Activated naive CD8-positive, alpha-beta T cell treated with anti-CD3 and anti-CD28 coated beads, Interleukin-2, amount 50 U/mL, for 24 hours (primary cell): ENCODE measurements at places on chromosomes 5 and 9.

DNA sequence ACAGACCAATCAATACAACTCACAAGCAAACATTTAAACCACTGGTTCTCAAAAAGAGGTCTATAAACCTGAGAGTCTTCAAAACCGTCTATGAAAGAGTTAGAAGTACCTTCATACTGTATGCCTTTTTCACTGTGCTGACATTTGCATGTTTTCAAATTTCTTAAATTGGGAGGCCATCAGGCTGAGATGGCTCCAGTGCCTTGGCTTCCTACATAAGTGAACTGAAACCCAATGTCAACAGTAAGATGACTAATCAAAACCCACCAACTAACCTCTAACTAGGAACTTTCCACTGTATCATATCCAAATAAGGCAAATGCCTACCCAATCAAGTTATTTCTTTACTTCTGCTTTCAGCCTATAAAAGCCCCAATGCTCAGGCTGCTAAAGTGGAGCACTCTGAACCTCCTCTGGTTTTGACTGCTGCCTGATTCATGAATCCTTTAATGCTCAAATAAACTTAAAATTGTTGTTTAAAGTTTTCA lies 35.1 kb downstream of the FAM13B start:
- H3K36me3 ChIP-seq = peaks cover 47% of the 10 kb centered on the region
- no peaks in the 10 kb centered on the region for H3K27me3 ChIP-seq
- H3K27ac ChIP-seq = peak overlapping the region; percentile 90
- H3K4me1 ChIP-seq = peaks cover 46% of the 10 kb centered on the region
- peak; percentile 7 for DNase-seq

DNA sequence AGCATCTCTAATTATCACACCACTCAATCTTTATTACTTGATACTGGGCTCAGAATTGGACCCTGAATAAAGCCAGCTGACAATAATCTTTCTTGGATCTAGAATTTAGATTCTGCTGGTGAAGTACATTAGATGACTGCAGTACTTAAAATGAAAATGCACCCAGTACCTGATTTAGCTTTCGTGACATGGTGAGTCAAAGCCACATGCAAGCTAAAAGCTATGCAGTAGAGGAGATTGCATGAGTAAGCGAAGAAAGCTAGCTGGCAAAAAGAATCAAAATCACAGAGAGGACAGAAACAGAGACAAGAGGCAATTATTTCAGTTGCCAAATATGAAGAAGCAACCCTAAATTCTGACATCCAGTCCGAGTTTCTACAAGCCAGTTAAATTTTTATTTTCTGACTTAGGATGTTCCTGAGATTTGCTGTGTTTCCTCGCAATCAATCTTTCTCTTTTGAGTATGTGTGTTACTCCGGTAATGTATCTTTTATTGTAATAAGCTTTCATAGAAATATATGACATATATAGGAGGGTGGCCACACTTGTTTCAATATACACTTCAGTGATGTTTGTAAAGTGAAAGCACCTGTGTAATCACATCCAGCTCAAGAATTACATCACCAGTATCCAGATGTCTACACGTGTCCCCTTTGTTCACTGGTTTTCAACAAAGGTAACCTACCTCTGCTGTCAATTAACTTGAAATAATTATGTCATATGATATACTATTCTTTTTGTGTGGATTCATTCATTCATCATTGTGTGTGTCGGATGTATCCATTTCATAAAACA lies 101.7 kb downstream of the CDH18 start:
- no peaks in the 10 kb centered on the region for H3K27me3 ChIP-seq
- H3K27ac ChIP-seq = no peak overlapping the region
- no peaks in the 10 kb centered on the region for H3K4me1 ChIP-seq
- H3K4me3 ChIP-seq = no peak overlapping the region
- H3K36me3 ChIP-seq = no peaks in the 10 kb centered on the region
- no peak for DNase-seq

GRCh38 chr5:8288897-8289516 lies 420.1 kb downstream of the MTRR start:
- H3K27ac ChIP-seq = no peak overlapping the region
- no peaks in the 10 kb centered on the region for H3K4me1 ChIP-seq
- H3K36me3 ChIP-seq = no peaks in the 10 kb centered on the region
- no peaks in the 10 kb centered on the region for H3K27me3 ChIP-seq
- no peak for DNase-seq

GRCh38 chr9:36985769-36986467 lies 48.1 kb downstream of the PAX5 start:
- H3K4me3 ChIP-seq = peak overlapping the region; percentile 54
- no peak for DNase-seq
- peaks cover 30% of the 10 kb centered on the region for H3K4me1 ChIP-seq
- no peak overlapping the region for H3K27ac ChIP-seq

GRCh38 chr9:27336829-27337228 lies 39.9 kb upstream of the EQTN start:
- H3K4me3 ChIP-seq = no peak overlapping the region
- DNase-seq = no peak
- H3K27ac ChIP-seq = no peak overlapping the region
- H3K4me1 ChIP-seq = no peaks in the 10 kb centered on the region

- no peak overlapping the region for H3K27ac ChIP-seq
- no peaks in the 10 kb centered on the region for H3K36me3 ChIP-seq
- H3K4me3 ChIP-seq = no peak overlapping the region
Measured at GRCh38 chr5:103587185-103587748, 24.7 kb upstream of the NUDT12 start.

GRCh38 chr9:131976157-131977108 lies 103.2 kb downstream of the MED27 start:
- H3K4me1 ChIP-seq = no peaks in the 10 kb centered on the region
- DNase-seq = no peak
- H3K36me3 ChIP-seq = peaks cover 15% of the 10 kb centered on the region
- H3K4me3 ChIP-seq = no peak overlapping the region

- no peak overlapping the region for H3K4me3 ChIP-seq
- H3K27ac ChIP-seq = no peak overlapping the region
- no peaks in the 10 kb centered on the region for H3K27me3 ChIP-seq
- H3K4me1 ChIP-seq = no peaks in the 10 kb centered on the region
- no peaks in the 10 kb centered on the region for H3K36me3 ChIP-seq
Measured at GRCh38 chr5:144390133-144390532, 219.5 kb downstream of the KCTD16 start.

- H3K36me3 ChIP-seq = peaks cover 2% of the 10 kb centered on the region
- no peak overlapping the region for H3K4me3 ChIP-seq
- no peaks in the 10 kb centered on the region for H3K27me3 ChIP-seq
- H3K4me1 ChIP-seq = no peaks in the 10 kb centered on the region
Measured at GRCh38 chr9:95841377-95841776, 34.1 kb upstream of the ERCC6L2 start.

GRCh38 chr5:143646961-143647360 lies 165.0 kb upstream of the HMHB1 start:
- H3K27ac ChIP-seq = no peak overlapping the region
- no peak overlapping the region for H3K4me3 ChIP-seq
- no peaks in the 10 kb centered on the region for H3K36me3 ChIP-seq
- no peaks in the 10 kb centered on the region for H3K27me3 ChIP-seq
- H3K4me1 ChIP-seq = peaks cover 3% of the 10 kb centered on the region

DNA sequence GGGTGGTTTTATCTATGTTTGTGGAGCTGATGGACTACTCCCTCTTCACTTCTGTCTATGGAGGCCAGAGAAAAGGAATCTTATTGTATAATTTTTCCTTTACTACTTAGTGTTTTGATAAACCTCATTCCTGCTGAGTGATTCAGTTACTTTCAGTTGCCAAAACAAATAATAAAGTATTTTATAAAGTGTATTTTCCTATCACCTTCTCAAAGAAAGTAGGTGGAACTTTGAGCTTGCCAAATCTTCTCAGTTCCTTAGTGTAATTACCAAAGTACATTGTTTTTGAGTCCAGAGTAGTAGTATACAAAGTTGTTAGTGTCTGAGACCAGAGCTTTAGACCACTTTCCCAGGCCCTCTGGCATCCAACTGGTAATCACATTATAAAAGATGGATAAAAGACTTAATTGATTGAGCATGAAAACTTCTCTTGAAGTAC lies 13.5 kb downstream of the RABGAP1 start:
- peaks cover 25% of the 10 kb centered on the region for H3K4me1 ChIP-seq
- no peak overlapping the region for H3K27ac ChIP-seq
- H3K4me3 ChIP-seq = no peak overlapping the region
- peaks cover 12% of the 10 kb centered on the region for H3K36me3 ChIP-seq

- no peaks in the 10 kb centered on the region for H3K27me3 ChIP-seq
- no peak for DNase-seq
- H3K36me3 ChIP-seq = no peaks in the 10 kb centered on the region
- peaks cover 3% of the 10 kb centered on the region for H3K4me1 ChIP-seq
- no peak overlapping the region for H3K27ac ChIP-seq
Measured at GRCh38 chr5:138282920-138283742, 8.7 kb upstream of the GFRA3 start.

DNA sequence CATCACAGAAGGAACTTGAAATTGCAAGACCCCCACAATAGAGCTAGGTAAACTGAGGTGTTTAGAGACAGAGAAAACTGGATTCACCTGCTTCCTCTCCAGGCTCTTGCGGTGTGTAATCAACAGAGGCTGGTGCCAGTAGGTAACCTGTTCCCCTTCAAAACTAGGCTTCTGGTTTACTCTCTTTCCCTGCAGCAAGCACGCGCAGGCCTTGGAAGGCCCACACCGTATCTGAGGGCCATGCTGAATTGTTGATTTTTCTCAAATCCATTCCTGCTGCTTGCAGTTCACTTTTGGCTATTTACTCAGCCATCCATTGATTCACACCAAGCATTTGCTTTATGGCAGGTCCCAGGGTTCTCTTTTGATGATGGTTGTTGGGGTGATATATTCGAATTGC lies 667 bp upstream of the FRRS1L start:
- no peak for DNase-seq
- H3K36me3 ChIP-seq = no peaks in the 10 kb centered on the region
- no peaks in the 10 kb centered on the region for H3K4me1 ChIP-seq
- H3K27ac ChIP-seq = no peak overlapping the region
- no peak overlapping the region for H3K4me3 ChIP-seq

- no peak overlapping the region for H3K4me3 ChIP-seq
- H3K27me3 ChIP-seq = no peaks in the 10 kb centered on the region
- DNase-seq = no peak
- H3K36me3 ChIP-seq = no peaks in the 10 kb centered on the region
- no peaks in the 10 kb centered on the region for H3K4me1 ChIP-seq
Measured at GRCh38 chr5:142245786-142246185, 79.0 kb downstream of the SPRY4 start.

GRCh38 chr9:123164285-123164684 lies 104.1 kb downstream of the STRBP start:
- no peak overlapping the region for H3K27ac ChIP-seq
- H3K4me1 ChIP-seq = peaks cover 3% of the 10 kb centered on the region
- H3K36me3 ChIP-seq = peaks cover 7% of the 10 kb centered on the region
- DNase-seq = no peak

- DNase-seq = no peak
- no peaks in the 10 kb centered on the region for H3K36me3 ChIP-seq
- no peak overlapping the region for H3K27ac ChIP-seq
- H3K4me1 ChIP-seq = no peaks in the 10 kb centered on the region
- H3K27me3 ChIP-seq = no peaks in the 10 kb centered on the region
- no peak overlapping the region for H3K4me3 ChIP-seq
Measured at GRCh38 chr5:88948746-88949600, 66.0 kb upstream of the MEF2C start.

DNA sequence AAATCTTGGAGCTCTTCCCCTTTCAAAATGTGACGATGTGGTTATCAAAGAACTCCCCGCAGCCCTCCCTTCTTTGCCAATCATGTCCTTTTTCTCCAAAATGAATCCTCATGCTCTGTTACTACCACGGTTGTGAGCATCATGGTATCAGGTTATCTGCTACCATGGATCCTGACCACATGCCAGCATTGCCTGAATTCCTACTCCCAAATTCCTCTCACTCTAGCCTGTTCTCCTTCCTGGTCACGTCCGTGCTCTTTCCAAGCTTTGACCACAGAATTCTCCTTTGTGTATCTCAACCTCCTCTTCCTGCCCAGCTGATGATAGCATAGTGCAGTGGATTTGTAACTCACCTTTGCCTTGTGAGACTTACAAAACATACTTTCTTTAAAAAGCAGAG lies 59.5 kb upstream of the FBXL7 start:
- H3K4me3 ChIP-seq = no peak overlapping the region
- no peaks in the 10 kb centered on the region for H3K4me1 ChIP-seq
- H3K27ac ChIP-seq = no peak overlapping the region
- no peaks in the 10 kb centered on the region for H3K36me3 ChIP-seq
- no peaks in the 10 kb centered on the region for H3K27me3 ChIP-seq

GRCh38 chr5:8683496-8683895 lies 814.5 kb downstream of the MTRR start:
- no peak overlapping the region for H3K4me3 ChIP-seq
- H3K27ac ChIP-seq = no peak overlapping the region
- no peaks in the 10 kb centered on the region for H3K4me1 ChIP-seq
- no peaks in the 10 kb centered on the region for H3K27me3 ChIP-seq

DNA sequence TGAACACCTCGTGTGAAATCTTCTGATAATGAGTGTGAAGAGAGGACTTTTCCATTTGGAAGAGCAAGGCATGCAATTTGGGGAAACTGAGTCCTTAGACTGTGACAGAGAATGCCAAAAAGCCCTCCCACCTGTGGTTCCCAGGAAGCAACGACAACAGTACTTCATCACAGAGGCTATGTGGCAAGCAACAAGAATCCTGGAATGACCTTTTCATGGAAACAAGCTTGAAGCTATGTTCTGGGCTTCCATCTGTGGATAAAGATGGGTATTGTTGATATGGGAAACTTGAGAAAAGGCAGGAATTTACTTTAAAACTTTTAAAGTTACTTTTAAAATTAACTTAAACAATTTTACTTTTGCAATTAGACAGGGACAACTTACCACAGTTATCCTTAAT lies 131.2 kb upstream of the ANKH start:
- peaks cover 8% of the 10 kb centered on the region for H3K27me3 ChIP-seq
- H3K27ac ChIP-seq = no peak overlapping the region
- H3K36me3 ChIP-seq = peaks cover 2% of the 10 kb centered on the region
- DNase-seq = no peak
- no peak overlapping the region for H3K4me3 ChIP-seq
- H3K4me1 ChIP-seq = peaks cover 11% of the 10 kb centered on the region

GRCh38 chr9:2336055-2336454 lies 285.5 kb upstream of the VLDLR start:
- no peak for DNase-seq
- H3K27me3 ChIP-seq = peaks cover 2% of the 10 kb centered on the region
- no peaks in the 10 kb centered on the region for H3K36me3 ChIP-seq
- no peaks in the 10 kb centered on the region for H3K4me1 ChIP-seq

DNA sequence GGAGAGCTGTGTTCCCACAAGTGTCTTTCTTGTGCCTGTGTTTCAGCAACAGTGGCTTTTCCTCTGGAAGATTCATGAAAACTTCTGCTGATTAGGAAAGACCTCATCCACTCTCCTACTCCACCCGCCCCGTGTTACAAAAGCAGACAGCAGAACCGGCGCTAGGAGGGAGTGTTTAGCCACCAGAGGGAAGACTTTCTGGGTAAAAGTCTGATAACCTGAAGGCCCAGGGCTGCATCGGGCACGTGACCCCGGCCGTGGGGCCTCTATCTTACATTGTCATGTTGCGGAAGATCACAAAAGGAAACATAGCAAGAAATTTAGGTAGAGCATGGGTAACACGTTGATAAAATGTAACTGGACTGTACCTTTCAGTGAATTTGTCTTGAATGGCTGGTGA lies 32.0 kb upstream of the DMRT2 start:
- DNase-seq = no peak
- no peak overlapping the region for H3K27ac ChIP-seq
- H3K4me3 ChIP-seq = no peak overlapping the region

- no peaks in the 10 kb centered on the region for H3K4me1 ChIP-seq
- H3K27ac ChIP-seq = no peak overlapping the region
Measured at GRCh38 chr5:102554728-102555127, 55.9 kb upstream of the SLCO6A1 start.

- no peaks in the 10 kb centered on the region for H3K36me3 ChIP-seq
- H3K27me3 ChIP-seq = no peaks in the 10 kb centered on the region
- H3K27ac ChIP-seq = no peak overlapping the region
- DNase-seq = no peak
Measured at GRCh38 chr9:77449240-77450084, 198.7 kb downstream of the GNA14 start.
